ENCODE measurements at places on chromosomes 13 and 19.

GRCh38 chr19:8517551-8518442, 3.8 kb upstream of the ZNF414 start:
- DNase-seq, result no peak

DNA sequence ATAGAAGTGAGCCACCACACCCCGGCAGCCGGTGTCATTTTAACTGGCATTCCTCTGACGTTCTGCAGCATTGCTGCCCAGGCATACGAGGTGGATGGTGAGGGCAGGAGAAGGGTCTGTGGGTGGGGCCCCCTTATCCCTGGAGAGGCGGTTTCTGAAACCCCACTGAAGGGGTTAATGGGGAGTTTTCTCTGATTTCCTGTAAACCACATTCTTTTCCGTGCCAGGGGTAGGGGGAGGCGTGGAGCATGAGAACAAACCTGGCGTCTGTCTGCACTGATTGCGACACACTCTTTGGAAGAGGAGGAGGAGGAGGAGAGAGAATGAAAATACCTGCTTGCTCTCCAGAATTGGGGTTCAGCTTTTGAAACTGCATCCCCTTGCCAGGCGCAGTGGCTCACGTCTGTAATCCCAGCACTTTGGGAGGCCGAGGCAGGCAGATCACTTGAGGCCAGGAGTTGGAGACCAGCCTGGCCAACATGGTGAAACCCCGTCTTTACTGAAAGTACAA, 2.7 kb upstream of the C3 start:
- peak; percentile 10 for DNase-seq

GRCh38 chr13:27967736-27968315, 1.3 kb downstream of the CDX2 start:
- no peak for DNase-seq

GRCh38 chr19:1181606-1182005, 7.5 kb upstream of the SBNO2 start:
- DNase-seq, result no peak

- no peak for DNase-seq
Measured at GRCh38 chr13:114145722-114146121, 13.3 kb upstream of the RASA3 start.

GRCh38 chr13:27388241-27388640, 36.2 kb upstream of the GTF3A start:
- DNase-seq, result no peak

DNA sequence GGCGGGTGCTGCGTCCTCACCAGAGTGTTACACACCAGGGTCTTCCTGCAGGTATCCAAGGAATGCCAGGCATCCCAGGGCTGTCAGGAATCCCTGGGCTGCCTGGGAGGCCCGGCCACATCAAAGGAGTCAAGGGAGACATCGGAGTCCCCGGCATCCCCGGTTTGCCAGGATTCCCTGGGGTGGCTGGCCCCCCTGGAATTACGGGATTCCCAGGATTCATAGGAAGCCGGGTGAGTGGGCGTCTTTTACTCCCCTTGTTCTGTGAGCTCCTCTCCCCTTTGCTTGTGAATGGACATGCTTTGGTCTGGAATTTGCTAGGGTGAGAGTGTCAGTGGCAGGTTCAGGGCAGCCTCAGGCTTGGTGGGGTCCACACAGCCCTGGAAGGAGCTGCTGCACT, 75.9 kb downstream of the RAB20 start:
- DNase-seq, result no peak

DNA sequence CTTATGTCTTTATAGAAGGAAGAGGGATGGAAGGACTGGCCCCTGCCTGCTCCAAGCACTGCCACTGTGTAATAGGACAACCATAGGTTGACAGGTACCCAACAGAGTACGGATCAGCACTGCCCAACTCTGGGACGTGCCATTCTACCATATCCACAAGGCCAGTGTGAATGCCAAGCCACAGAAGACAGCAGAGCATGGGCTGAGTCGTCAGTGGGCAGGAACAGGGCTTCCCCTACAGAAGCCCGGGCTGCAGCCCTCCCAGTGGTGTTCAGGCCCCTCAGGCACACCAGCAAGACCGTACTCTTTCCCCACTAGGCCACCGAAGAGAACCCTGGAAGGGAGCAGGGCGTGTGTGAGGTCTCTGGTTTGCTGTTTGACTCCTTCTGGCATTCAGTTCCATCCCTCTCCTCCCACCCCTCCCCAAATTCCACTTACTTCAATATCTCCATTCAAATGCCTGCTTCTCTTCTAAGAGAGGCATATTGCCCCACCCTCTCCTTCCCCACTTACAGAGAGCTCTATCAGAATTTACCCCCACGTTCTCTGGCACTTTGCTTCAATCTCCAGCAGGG, 209.4 kb downstream of the FOXO1 start:
- no peak for DNase-seq

DNA sequence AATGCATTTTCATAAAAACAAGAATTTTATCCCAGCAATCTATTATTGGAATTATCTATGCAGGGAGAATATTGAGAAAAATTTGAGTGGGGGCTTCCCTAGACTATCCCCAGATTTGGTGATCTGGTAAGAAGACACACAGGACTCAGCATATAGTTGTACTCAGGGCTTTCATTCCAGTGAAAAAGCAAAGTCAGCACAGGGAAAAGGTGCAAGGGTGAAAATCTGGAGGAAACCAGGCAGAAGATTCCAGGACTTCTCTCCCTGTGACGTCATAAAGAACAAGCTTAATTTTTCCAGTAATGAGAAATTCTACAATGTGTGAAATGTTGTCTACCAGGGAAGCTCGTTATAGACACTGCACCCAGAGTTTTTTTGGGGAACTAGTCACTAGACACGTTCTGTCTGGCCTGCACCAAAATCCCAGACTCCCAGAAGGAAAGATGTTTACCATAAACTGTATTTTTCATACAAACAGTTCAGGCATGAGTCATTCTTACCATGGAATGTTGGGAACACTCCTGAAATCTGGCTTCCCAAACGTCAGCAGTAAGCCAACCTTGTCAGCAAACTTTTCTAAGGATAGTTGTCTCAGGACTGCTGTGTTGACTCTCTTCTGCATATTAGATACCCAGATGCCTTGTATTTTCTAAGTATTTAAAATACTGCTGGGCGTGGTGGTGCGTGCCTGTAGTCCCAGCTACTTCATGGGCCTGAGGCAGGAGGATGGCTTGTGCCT, 107.4 kb downstream of the DNAJC3 start:
- peak; percentile 91 for DNase-seq

GRCh38 chr13:109096101-109096500, 466.7 kb downstream of the MYO16 start:
- DNase-seq, result no peak

GRCh38 chr13:28248080-28248479, 109.7 kb downstream of the PAN3 start:
- DNase-seq, result no peak

- no peak for DNase-seq
Measured at GRCh38 chr19:29796173-29796573, 15.6 kb upstream of the CCNE1 start.

DNA sequence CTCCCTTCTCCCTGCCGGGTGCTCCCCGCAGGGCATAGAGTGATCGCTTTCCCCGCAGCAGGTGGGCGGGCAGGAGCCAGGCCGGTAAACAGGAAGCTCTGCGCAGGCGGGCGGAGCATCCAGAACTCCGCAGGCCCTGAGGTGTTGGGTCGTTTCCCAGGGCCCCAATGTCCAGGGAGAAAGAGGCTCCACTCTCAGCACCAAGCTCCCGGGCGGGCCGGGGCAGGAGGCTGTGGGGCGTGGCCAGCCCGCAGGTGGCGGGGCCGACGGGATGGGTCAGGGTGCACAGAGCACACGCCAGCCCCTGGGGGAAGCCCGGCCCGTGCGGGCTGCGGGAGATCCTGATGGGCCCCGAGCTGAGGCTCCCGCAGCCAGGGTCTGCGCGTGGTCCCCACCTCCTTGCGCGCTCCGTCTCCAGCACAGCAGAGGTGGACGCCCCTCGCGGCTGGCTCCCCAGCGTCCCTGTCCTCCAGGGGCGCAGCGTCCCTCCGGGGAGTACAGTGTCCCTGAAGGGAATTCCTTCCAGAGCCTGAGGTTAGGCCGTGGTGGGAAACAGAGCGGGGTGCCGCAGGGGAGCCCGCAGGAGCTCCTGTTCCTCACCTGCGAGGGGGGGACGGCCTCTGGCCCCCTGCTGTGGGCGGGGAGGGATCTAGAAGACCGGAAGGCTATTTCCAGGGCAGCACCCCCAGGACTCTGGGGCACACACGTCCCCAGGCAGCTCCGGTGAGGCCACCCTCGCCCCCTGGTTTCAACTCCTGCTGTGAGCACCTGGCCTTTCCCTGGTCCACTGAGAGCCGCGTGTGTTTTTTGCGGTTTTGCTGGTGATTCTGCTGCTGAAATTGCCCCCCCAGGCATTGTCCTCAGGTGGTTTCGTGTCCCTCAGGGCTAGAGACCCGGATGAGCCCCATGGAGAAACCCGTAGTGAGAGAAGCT, 12.2 kb downstream of the PIP5K1C start:
- no peak for DNase-seq

GRCh38 chr13:31790992-31791391, 51.7 kb downstream of the RXFP2 start:
- peak; percentile 17 for DNase-seq

- no peak for DNase-seq
Measured at GRCh38 chr19:55231391-55232285, 3.1 kb upstream of the TMEM86B start.

DNA sequence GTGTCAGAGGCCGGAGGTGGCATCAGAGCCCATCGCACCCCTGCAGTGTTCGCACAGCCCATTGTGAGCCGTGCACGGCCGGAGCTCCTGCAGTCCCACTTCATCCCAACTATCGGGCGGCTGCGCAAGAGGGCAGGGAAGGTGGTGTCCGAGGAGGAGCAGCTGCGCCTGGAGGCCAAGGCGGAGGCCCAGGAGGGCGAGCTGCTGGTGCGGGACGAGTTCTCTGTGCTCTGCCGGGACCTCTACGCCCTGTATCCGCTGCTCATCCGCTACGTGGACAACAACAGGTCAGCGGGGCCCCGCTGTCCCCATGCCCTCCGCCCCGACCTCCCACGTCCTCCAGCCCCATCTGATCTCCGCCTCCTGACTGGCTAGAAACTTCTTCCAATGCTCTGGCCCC, 85.7 kb downstream of the RYR1 start:
- DNase-seq, result no peak

GRCh38 chr13:45542878-45543277, 72.7 kb downstream of the ERICH6B start:
- DNase-seq, result no peak

DNA sequence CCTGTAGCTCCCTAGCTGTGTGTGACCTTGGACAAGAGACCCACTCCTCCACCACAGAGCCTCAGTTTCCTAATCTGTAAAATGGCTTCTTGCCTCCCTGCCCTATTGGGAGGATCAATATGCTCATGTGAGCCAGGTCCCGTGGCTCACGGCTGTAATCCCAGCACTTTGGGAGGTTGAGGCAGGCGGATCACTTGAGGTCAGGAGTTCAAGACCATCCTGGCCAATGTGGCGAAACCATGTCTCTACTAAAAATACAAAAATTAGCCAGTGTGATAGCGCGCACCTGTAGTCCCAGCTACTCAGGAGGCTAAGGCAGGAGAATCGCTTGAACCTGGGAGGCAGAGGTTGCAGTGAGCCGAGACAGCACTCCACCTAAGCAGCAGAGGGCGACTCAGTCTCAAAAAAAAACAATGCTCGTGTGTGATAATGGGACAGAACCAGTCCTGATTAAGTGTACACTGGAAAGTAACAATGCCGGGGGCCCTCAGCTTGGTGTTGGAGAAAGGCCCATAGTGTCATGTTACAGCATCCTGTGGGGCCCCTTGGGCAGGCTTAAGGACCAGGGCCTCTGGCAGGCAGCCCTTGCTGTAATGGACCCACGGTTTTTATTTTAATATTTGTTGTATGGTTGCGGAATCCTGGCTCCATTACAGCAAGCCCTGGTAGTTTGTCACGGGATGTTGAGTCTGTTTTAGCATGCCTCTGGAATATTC, 6.8 kb downstream of the RPS11 start:
- DNase-seq, result peak; percentile 81

GRCh38 chr13:114109641-114110041, 22.8 kb downstream of the RASA3 start:
- DNase-seq, result no peak

- no peak for DNase-seq
Measured at GRCh38 chr19:27672309-27673047, 1540.5 kb downstream of the UQCRFS1 start.

DNA sequence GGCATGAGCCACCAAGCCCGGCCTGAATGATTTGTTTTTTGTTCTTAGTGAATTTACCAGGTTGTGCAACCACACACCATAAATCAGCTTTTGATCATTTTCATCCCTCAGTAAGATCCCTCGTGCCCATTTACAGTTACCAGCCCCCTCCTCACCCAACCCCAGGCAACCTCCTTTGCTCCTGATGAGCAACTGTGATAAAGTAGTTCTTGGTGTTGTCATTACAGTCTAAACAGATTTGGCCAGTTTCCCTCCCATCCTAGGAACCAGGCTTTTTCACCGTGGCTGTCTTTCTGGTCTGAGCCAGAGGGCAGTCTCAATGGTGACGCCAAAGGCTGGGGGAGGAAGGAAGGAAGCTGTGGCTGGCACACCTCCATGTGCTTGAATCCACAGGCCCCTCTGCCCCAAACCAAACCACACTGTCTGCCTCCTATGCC, 61.2 kb upstream of the WDFY2 start:
- peak; percentile 69 for DNase-seq

GRCh38 chr13:86121881-86122280, 322.7 kb upstream of the SLITRK6 start:
- no peak for DNase-seq

DNA sequence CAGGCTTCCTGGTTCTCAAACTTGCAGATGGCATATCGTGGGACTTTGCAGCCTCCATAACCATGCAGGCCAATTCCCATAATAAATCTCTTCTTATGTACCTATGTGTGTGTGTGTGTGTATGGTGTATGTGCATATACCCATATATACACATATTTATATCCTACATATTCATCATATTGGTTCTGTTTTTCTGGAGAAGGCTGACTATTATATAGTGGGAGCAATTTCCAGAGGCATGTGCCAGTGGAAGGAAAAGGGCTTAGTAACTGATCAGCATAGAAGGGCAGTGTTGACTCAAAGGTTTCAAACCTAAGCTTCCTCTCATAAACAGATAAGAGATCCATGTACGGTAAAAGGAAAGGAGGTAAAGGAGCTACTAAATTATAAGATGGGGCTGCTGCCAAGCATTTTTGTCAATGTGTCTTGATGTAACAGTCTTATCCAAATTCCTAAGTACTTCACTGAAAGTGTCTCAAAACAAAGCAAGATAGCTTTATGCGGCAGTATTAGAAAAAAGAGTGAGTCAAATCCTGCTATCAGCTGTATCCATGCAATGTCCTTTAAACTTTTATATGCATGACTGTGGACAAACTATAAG, 432.1 kb downstream of the TBC1D4 start:
- DNase-seq, result no peak

GRCh38 chr19:55258476-55258827, 365 bp downstream of the PPP6R1 start:
- DNase-seq, result no peak

GRCh38 chr19:48678201-48678600, 5.4 kb upstream of the NTN5 start:
- DNase-seq, result no peak

- no peak for DNase-seq
Measured at GRCh38 chr19:39846678-39847486, 703 bp upstream of the FBL start.

- DNase-seq, result peak; percentile 56
Measured at GRCh38 chr13:33110713-33111413, 94.6 kb downstream of the KL start.
